ENCODE measurements at places on chromosomes 7 and 10.

- no peak for DNase-seq
Measured at GRCh38 chr10:15738270-15738925, 18.7 kb upstream of the ITGA8 start.

DNA sequence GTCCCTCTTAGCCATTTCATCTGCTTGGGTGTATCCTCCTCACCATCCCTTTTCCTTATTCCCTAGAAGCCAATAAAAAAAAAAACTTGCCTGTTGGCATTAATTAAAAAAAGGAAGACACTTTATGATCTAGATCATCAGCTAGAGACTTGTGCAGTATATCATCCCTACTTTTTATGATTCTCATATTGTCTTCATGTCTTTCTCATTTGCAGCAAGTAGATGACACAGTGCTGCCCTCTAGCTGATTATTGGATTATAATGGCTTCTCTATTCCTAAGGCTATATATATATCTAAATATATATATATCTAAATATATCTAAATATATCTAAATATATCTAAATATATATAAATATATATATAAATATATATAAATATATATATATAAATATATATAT, 272.4 kb upstream of the LRGUK start:
- DNase-seq, result no peak

GRCh38 chr10:110457851-110458250, 39.9 kb upstream of the DUSP5 start:
- no peak for DNase-seq

DNA sequence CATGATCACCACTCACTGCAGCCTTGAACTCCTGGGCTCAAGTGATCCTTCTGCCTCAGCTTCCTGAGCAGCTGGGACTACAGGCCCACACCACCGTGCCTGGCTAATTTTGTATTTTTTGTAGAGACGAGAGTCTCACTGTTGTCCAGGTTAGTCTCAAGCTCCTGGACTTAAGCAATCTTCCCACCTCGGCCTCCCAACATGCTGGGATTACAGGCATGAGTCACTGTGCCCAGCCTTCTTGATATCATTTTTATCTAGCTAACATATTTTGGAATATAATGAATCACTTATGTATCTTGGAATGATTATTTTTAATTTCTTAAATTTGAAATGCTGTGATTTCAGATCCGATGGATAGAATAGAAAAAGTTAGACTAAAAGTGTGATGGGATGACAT, 18.4 kb downstream of the ARL4A start:
- DNase-seq, result no peak

DNA sequence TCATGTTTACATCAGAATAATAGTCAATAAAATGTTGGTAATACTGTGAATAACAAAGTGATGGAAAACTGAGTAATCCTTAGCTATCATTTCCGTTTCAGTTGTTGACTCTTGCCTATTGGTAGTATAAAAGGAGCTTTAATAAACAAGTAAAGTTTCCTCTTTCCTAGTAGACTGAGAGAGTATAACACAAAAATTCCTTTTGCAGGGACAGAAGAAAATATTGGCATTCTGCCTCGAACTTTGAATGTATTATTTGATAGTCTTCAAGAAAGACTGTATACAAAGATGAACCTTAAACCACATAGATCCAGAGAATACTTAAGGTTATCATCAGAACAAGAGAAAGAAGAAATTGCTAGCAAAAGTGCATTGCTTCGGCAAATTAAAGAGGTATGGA, 9.4 kb downstream of the KIF20B start:
- no peak for DNase-seq

- DNase-seq, result no peak
Measured at GRCh38 chr10:33276282-33276923, 58.1 kb downstream of the NRP1 start.

- no peak for DNase-seq
Measured at GRCh38 chr7:97971120-97971989, 18.6 kb downstream of the OCM2 start.

- no peak for DNase-seq
Measured at GRCh38 chr7:128937271-128937646, 468 bp upstream of the IRF5 start.

- DNase-seq, result no peak
Measured at GRCh38 chr7:152937282-152937681, 177.7 kb downstream of the ACTR3B start.

- DNase-seq, result no peak
Measured at GRCh38 chr7:35792472-35792871, 8.4 kb upstream of the SEPTIN7 start.

DNA sequence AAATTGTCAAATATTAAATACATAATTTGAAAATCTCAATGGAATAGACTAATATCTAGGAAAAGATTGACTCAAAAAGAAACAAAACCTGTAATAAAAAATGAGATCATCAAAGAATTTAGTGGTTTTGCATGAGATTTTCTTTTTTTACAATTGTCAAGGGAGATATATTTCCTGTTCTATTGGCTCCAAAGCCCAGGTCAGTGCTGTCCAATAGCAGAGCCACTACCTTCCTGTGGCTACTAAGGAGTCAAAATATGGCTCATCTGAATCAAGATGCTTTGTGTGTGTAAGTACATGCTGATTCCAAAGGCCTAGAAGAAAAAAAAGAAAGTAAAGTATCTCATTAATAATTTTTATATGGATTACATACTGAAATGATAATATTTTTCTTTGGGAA, 191.9 kb downstream of the C7orf25 start:
- no peak for DNase-seq

GRCh38 chr7:28674359-28674782, 262.1 kb downstream of the CREB5 start:
- DNase-seq, result no peak

DNA sequence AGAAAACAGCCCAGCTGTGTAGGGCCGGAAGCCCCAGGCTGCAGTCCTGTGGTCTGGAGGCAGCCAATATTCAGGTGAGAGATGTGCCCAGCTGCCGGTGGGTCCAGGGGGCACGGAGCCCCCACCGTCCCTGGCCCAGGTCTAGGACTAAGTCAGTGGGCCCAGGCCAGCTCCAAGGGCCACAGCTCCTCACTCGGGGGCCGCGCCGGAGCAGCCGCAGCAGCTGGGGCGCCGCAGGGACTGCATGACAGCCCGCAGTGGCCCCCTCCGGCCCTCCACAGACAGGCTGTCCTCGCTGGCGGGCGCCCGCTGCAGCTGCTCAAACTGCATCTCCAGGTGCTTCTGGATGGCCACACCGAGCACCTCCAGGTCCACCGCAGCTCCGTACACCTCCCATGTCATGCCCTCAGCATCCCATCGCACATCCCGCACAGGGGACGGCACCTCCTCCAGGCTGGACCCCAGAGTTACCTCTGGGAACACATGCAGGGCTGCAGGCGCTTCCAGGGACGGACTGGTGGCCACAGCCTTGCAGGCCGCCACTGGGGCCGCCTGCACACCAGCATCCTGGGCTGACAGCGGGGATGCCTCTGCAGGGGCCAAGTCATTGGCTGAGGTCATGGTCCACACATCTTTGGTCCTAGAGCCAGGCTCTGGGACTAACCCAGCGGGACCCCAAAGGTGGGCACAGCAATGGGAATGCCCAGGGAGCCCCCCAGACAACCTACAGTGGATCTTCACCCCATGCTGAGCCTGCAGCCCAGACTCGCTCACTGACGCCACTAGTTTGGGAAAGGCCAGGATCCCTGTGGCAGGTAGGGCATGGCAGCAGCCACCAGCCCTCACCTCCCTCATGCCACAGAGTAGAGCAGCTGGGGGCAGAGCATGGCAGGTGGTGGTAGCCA, 7.0 kb downstream of the GPRIN2 start:
- no peak for DNase-seq

GRCh38 chr10:497898-498451, 191.5 kb downstream of the DIP2C start:
- no peak for DNase-seq

DNA sequence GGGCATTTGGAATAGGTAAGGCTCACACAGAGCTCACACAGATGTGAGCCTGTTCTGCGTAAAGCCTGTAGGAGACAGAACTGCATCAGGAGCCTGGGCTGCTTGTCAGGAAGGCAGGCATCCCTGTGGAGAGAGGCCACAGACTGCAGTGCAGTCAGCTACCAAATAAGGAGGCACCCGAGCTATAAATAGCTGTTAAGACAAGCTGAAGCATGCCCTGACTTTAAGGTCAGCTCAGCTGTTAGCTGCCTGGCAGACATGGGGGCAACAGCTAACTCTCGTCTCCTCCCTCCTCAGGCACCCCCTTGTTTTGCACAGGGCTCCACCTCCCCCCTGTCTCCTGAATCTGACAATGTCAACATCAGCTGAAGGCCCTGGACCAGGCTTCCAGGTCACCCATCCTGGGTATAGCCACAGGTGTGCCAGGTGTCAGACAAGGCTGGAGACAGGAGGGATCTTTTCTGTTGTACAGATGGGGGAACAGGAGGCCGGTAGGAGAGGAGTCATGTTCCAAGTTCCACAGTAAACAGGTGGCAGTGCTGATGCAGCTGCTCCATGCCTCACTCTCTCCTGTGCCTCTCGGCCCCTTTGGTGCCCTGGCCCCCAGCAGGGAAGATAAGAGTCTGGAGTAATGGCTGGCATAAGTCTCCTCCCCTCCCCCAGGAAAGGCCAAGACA, 27.6 kb upstream of the MKRN1 start:
- no peak for DNase-seq

GRCh38 chr7:129872054-129872453, 80.7 kb downstream of the UBE2H start:
- DNase-seq, result no peak

- DNase-seq, result no peak
Measured at GRCh38 chr10:14074062-14074884, 256.5 kb downstream of the FRMD4A start.

- DNase-seq, result no peak
Measured at GRCh38 chr7:124908259-124908658, 21.4 kb downstream of the POT1 start.

DNA sequence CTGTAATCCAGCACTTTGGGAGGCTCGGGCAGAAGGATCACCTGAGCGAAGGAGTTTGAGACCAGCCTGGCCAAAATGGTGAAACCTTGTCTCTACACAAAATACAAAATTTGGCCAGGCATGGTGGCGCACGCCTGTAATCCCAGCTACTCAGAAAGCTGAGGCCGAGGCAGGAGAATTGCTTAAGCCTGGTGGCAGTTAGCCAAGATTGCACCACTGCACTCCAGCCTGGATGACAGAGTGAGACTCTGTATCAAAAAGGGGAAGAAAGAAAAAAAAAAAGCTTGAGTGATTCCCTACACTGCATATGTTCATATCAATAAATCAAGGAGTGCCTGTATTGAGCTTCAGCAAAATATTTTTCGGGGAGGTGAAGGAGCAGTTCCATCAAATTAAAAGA, 45.8 kb upstream of the SRRM3 start:
- no peak for DNase-seq

DNA sequence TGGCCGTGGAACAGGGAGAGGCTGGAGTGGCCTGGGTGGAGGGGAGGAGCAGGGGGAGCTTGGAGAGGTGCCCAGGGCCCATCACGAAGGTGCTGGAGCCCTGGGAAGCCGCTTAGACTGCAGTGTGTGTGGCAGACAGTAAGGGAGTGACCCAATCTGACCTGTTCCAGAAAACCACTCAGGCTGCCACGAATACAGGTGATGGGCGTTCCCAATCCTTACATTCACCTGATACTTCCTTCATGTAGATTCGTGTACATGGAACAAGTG, 161.7 kb downstream of the SVIL start:
- no peak for DNase-seq

- peak; percentile 56 for DNase-seq
Measured at GRCh38 chr7:159030490-159031134, 114.1 kb downstream of the VIPR2 start.

GRCh38 chr7:4700577-4701235, 18.6 kb downstream of the FOXK1 start:
- no peak for DNase-seq

- no peak for DNase-seq
Measured at GRCh38 chr10:11191678-11192077, 174.0 kb downstream of the CELF2 start.

GRCh38 chr10:53650794-53651193, 878.2 kb upstream of the MBL2 start:
- DNase-seq, result no peak

DNA sequence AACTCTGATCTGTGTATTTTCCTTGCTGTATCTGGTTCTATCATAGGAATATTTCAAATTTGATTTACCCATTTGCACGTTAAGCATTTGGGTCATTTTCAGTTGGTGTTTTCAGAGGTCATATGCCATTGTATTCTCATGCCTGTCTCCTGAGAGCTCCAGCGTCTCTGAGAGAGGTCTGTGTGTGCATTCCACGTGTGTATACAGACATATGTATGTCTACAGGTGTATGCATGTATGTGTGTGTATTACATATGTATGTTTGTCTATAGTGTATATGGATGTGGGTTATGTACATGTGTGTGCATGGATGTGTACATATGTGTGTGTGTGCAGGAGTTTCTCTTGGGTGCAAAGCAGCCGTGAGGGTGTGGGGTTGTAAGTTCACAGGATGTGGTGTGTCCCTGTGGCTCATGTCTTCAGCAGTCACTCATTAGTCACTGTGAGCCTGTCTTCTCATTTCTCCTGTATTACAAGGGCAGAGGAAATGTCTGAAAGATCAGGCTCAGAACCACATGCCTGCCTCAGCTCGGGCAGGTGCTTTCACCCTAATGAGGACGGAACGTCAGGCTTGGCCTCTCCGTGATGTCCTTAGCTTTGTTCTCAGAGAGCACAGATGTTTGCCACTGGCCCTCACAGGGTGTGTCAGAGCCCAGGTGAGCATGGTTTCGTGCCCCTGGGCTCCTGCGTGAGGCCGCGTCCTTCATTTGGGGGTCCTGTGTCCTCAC, 101.6 kb downstream of the NKX6-2 start:
- no peak for DNase-seq

GRCh38 chr7:33946094-33946699, 40.9 kb downstream of the BMPER start:
- DNase-seq, result no peak

DNA sequence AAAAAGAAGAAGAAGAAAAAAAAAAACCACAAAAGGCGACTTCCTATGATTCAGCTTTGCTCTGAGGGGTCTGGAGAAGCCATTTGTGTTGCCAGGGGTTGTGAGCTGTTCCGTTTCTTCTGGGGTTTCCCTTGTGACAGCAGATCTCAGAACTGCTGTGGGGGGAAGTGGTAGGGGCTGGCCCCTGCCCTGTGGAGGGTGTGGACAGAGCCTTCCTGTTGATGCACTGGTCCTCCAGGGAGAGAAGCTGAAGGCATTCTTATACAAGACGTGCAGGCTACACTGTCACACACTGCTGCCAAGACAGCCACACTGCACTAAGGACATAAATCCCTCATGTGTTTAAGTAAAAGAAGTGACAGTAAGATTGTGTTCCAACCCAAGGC, 17.3 kb upstream of the CSGALNACT2 start:
- no peak for DNase-seq

DNA sequence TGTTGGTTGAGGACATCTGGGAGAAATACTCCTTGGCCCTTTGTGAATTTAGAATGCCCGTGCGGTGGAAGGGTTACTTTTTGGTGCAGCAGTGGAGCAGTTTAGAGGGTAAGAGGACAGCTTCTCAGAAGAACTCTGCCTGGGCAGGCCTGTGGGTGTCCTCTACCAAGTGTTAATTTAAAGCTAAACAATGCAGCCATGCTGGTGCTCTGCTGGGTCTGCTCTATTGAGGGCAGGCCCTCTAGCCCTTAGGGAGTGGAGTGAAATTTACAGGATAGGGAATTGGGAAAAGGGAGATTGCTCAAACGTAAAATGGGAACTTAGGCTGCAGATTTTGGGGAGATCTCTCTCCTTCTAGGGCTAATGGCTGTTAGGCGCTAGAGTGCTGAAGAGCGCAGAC, 22.1 kb downstream of the BLNK start:
- no peak for DNase-seq

- no peak for DNase-seq
Measured at GRCh38 chr7:94580601-94581000, 71.0 kb downstream of the CASD1 start.
